ENCODE measurements at places on chromosomes 2 and 18. TPM values are rescaled to one million over a fixed set of nuclear protein-coding genes. Genes with fewer than 3 reads are reported as not detected.

- DNase-seq, result peak; percentile 77
Observed at GRCh38 chr2:241315879-241316631, at the start of gene SEPTIN2. Gene SEPTIN2 (plus strand): TSS chr2:241315925. CDS start chr2:241324233, 8,308 bp downstream.

GRCh38 chr2:107525406-107525805 lies 301.3 kb upstream of the RGPD4 start:
- DNase-seq, result no peak

DNA sequence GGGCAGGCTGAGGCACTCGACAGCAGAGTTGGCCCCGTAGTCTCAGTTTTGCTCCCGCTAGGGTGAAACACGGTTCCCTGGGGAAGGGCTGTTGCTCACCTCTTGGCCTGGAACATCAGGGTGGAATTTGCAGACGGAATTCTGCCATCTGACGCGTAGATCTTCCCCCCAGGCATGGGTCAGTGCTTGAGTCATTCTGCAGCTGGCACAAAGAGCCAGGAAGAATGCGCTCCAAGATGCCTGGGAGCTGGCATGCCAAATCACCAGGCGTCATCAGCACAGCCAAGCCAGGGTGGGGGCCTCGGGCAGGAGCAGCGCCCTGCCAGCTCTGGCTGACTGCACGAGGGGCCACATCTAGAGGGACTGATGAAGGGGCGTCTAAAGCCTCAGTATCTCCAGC lies 42.7 kb downstream of the ODC1 start:
- DNase-seq, result no peak

DNA sequence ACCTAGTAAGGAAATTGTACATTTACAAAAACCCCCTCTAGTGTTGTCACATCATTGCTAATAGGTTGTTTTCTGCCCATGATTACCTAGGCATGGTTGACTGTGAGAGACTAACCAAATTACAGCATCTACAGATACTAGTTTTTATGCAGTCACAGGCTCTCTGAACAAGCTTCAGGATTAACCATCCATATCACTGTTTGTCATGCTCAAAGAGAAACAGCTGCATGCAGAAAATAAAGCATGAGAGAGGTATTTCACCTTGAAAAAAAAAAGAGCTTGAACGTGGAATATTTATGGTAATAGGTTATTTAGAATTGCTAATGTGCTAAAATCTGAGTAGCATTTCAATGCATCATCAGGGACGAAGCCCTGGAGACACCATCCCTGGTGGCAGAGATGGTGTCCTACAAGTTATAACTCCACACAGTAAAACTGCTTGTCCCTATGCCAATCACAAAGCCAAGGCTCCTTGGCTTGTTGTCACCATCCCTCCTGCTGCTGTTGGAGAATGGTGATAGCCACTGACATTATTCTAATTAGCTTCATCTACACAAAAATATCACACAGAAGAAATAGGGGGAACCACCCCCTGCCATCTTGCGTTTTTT lies 5.4 kb downstream of the NEB start:
- DNase-seq, result no peak

DNA sequence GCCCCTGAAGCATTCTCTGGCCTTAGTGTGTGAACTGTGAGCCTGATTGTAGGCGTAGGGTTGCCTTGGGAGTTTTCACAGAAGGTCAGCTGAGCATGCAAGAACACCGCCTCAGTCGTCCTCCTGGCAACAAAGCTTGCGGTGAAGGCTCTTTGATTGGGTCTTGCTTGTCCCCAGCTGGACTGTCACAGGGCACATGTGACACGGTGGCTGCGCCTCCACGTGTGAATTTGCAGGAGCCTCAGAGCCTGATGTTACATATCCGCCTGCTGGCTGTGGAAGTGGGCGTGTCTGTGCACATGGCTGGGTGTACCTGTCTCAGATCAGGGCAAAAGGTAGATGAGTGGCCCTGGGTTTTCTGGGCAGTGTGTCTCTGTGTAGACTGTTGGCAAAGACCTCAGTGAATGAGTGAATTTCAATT lies 228.7 kb downstream of the HAUS1 start:
- no peak for DNase-seq

The KIAA2012 gene
- total RNA-seq, result not detected

The INO80D gene
- total RNA-seq, result 21.9 TPM

The AKAIN1 gene
- total RNA-seq, result not detected

The SPEG gene
- not detected for total RNA-seq

The CD8A gene
- total RNA-seq, result 2.8 TPM

The RND3 gene
- not detected for total RNA-seq

The SERPINB3 gene
- total RNA-seq, result not detected

The ACVR1C gene
- 0.57 TPM for total RNA-seq

The BMP10 gene
- not detected for total RNA-seq
